ENCODE measurements at places on chromosomes 1 and 21.

DNA sequence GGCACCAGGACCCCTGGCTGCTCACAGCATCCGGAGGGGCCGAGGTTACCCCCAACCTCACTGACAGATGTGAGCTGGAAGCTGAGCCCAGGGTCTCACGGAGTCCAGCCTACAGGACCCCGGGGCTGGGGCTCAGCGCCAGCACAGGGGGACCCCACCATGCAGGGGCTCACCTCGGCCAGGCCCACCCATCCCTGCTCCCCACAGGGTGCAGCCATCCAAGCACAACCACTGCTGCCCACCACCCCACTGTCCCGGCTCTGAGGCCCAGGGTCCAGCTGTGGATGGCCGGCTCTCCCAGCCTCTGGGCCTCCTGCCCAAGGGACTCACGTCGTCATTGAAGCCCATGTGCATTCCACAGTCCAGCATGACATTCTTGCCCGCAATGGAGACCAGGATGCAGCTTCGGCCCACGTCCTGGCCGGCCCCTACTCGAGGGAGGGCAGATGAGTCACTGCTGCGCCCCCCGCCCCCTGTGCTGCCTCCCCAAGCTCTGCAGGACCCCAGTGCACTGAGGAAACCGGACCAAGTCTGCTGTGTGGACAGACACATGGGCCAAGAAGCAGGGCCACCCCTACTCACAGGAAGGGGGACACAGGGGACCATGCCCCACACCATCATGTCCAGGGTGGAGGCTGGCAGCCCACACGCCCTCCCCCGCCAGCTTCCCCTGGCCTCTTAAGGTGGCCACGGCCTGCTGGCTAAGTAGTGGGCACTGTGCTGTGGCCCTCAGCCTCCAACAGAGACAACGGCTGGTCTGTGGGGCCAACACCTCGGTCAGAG lies 3.6 kb downstream of the INTS11 start:
- DNase-seq = no peak

- DNase-seq = no peak
These were observed 35.5 kb upstream of the IRF2BP2 start for GRCh38 chr1:234645474-234645953.

DNA sequence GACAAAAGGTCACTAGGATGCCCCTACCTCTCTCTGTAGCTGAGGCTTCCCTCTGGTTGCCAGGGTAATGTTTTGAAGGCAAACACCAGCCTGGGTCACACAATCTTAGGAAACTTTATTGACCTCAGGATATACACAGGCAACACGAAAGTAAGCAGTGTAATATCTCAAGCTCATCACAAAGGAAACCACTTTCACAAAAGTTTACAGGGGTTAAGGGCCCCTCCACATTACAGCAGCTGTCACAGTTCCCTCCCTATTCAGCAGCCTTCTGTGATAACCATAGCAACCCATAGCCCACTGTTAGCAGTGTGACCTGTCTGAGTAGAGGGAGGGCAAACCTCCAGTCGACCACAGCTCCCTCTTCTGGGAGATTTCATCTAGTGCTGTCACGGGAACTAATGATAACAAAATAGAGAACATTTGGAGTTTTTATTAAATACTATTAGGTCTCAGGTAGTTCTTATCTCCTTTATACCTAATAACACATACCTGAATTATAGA lies 149.8 kb downstream of the PTPRC start:
- no peak for DNase-seq

- DNase-seq = no peak
These were observed 119.2 kb downstream of the SMYD2 start for GRCh38 chr1:214400131-214400530.

DNA sequence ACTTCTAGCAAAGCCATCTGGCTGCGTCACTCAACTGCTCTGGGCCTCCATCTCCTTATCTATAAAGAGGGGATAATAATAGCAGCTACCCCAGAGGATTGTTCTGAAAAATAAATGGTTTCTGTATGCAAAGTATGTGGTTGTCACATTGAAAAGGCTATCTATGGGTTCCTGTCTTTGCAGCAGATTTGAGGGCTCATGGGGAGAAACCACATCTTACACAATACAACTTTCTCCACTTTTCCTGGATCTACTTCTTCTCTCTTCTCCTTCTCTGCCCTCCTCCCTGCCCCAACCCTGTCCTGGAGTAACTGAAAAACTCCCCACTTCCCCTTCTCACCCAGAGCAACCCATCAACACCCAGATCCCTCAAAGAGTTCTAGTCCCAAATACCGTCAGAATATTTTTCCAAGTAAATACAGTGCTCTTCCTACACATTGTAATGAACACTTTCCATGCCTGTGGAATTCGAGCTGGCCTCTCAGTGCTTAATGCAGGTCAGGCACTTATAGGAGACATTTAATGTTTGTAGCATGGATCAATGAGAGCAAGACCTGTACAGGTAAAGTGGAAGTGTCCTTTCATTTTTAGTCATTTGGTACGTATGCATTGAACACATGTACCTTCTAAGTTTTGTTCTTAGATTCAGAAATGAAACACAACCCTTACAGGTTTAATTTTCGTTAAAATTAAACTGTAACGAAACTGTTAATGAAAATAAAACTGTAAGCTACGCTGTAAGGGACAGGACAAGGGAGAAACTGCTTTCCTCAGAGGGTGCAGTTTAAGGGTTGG lies 131.9 kb downstream of the AK5 start:
- DNase-seq = no peak

DNA sequence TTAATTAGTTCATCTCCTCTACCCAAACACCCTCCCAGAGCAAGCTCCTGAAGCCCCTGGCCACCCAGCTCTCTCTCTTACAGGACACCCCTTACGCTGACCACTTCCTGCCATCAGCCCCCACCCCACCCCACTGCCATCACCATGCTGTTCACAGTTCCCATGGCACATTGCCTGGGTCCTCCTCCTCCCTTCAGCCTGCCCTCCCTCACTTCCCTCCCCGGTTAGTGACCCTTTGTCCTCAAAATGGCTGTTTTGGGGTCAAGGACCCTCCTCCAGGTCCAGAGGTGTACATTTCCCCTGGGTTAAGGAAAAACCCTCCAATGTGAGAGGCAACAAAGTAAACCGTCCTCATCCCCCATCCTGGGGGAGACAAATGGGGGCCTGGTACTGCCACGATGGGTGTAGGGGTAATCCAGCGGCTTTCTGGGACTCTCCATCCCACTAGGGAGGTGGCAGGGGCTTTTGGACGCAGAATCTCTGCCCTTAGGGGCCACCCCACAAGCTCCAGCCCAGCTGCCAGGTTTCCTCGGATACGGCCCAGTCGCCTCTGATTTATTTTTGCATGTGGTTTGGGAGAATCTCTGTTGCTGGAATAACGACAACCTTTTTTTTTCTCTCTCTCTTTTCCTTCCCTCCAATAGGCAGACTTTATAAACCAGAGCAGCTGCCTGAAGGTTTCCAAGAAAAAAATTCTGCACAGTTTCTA lies 8.5 kb downstream of the CAMK2N1 start:
- no peak for DNase-seq

DNA sequence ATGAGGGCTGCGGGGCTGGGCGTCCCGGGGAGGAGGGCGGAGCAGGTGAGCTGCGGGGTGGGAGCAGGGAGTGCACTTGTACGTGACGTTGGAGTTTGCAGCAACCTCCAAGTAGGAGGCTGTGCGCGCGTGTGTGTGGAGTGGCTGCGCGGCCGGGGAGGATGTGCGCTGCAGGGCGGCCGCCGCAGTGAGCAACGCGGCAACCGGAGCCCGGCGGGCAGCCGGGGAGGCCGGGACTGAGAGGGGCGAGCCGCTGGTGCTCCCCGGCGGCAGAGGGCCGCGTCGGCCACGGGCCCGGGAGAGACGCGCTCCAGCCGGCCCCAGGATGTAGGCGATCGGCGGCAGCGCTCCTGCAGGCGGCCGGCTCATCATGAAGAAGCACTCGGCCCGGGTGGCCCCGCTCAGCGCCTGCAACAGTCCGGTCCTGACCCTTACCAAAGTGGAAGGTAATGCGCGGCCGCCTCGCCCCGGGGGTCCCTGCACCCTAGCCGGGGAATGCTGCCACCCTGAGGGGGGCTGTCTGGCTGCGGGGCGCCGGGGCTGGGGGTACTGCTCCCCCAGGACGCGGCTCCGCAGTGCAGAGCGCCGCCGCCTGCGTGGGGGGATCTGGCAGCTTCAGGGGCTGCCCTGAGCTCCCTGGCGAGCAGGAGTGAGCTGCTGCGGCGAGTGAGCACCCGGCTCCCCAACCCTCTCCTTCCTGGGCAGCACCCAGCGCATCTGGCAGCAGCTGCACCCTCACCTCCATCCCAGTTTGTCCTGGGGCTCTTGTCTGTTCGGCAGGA lies 158.9 kb upstream of the COA6 start:
- peak; percentile 17 for DNase-seq

GRCh38 chr1:204232526-204232925 lies 18.7 kb upstream of the GOLT1A start:
- no peak for DNase-seq

DNA sequence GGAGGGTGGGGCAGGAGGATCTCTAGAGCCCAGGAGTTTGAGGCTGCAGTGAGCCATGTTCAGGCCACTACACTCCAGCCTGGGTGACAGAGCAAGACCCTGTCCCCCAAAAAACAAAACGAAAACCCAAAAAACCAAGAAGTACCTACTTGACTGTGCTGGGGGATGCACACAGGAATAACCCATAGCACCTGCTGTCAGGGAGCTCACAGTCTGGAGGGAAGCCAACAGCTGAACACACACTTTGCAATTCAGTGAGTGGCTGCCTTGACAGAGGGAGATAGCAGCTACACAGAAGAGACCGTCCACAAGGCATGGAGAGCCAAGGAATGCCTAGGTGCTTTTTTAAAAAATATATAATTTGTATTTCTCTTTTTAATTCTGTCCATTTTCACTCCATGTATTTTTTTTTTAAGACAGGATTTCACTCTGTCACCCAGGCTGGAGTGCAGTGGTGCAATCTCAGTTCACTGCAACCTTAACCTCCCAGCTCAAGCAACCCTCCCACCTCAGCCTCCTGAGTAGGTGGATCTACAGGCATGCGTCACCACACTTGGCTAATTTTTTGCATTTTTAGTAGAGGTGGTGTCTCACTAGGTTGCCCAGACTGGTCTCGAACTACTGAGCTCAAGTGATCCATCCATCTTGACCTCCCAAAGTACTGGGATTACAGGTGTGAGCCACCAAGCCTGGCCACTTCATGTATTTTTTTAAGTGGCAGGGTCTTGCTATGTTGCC lies 68.7 kb downstream of the NID1 start:
- DNase-seq = no peak

GRCh38 chr1:183827801-183828200 lies 22.9 kb downstream of the RGL1 start:
- no peak for DNase-seq

DNA sequence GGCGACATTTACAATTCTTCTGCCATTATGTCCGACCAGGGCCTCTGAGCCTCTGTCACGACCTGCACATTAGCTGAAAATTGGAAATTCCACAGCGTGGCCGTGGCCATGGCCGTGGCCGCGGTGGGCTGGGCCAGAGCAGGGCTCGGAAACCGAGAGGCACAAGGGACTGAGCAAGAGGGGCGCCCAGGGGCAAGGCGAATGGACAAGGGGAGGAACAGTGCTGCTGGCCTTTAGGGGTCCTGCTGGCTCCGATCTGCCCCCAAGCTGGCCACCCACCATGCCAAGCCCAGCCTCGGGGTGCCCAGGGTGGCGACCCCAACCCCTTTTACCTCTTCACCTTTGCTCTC lies 75.0 kb downstream of the TAS1R2 start:
- DNase-seq = no peak

DNA sequence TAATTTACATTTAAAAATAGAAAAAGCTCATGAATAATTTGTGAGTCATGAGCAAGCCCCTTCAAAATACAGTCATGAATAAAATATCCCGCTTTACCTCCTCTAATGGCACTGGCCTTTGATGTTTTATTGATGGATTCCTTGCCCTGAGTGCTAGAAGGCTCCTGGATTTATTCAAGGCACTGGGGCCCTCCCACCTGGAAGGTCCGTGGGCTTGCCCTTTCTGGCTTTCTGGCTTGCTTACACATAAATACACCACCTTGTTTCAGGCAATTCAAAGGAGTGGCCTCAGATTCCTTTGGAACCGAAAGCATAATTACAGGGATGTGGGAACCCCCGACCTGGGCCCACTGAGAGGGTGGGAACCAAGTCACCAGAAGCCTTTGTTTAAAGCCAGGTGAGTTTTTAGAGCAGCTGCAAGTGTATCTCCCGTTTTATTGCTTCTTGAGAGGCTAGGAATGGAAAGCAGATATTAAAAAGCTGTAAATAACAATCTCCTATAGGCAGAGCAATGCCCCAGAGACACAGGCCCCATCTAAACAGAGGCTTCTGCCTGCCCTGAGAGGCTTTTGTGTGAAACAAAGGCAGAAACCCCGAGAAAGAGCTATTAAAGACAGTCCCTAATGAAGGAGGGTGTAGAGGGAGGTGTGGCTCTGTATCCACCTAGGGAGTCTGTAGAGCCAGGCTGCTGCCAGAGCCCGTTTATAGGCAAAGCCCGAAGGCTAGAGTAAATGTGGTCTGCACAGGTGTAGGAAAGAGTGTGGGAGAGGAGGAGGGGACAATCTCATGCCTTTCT lies 126.4 kb downstream of the FAM78B start:
- no peak for DNase-seq

- no peak for DNase-seq
These were observed 39.2 kb downstream of the MAPKAPK2 start for GRCh38 chr1:206723805-206724472.

DNA sequence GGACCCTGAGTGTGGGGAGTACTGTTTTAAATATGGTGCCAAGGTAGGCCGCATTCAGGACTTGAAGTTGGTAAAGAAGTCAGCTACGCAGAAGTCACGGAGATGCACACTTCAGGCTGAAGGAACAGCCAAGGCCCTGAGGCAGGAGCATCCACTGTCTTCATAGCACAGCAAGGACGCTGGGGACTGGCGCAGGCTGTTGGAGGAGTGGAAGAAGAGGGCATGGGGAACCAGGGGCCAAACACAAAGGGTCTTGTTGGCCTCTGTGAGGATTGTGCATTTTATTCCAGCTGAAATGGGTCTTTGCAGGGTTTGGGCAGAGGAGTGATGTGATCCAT lies 16.6 kb downstream of the DNAJC16 start:
- no peak for DNase-seq

DNA sequence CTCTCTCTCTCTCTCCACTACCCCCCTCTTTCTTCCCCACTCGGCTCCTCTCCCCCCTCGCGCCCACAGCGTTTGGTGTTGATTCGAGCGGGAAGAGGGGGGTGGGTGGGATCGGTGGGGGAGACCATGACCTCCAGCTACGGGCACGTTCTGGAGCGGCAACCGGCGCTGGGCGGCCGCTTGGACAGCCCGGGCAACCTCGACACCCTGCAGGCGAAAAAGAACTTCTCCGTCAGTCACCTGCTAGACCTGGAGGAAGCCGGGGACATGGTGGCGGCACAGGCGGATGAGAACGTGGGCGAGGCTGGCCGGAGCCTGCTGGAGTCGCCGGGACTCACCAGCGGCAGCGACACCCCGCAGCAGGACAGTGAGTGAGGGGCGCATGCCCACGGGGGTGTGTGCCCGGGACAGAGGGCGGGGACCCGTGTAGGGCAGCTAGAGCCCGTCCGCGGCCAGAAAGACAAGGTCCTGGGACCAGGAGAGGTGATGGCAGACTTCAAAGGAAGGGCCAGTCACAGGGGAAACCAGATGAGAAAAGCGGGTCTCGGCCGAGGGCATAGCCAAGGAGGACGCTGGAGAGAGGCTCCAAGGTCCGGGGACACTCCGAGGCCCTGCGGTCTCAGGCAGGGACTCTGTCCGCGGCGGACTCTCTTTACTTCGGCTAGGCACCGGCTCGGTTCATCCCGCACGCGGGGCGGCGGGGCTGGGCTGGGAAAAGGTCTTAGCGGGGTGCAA lies at the start of gene PRRX1:
Gene PRRX1, plus strand, starts transcription at position 39 of the 735 bp plus-strand sequence. Its CDS starts 88 bp downstream, at position 127.
- no peak for DNase-seq

All from stimulated activated CD4-positive, alpha-beta T cell treated with anti-CD3 and anti-CD28 coated beads, TNF-alpha, amount 100 ng/mL, for 4 hours (primary cell).